ENCODE measurements at places on chromosomes 16 and 17.

DNA sequence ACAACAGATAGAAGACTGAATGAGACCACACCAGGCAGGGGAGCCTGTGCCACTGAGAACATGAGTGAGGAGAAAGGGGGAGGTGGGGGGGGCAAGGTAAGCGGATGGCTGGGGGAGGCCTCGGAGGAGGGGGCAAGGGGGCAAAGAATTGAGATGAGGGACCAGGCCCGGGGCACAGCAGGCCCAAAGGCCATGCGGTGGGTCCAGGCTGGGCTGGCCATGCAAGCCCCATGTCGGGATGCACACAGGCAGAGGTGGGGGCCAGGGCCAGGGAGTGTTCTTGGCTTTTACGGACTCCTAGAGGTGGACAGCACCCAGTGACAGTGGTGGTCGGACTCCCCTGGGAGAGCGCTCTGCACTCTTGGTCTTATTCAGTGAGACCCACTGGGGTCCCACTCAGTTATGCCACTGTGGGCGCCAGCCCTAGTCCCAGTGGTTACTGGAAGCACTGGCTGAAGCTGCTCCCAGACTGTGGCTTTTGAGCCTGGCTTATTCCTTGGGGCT, 4.8 kb upstream of the MTHFSD start:
- DNase-seq: no peak

DNA sequence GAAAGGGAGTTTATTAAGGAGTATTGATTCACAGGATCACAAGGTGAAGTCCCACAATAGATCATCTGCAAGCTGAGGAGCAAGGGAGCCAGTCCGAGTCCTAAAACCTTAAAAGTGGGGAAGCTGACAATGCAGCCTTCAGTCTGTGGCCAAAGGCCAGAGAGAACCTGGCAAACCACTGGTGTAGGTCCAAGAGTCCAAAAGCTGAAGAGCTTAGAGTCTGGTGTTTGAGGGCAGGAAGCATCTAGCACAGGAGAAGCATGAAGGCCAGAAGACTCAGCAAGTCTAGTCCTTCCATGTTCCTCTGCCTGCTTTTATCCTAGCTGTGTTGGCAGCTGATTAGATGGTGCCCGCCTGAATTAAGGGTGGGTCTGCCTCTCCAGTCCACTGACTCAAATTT, 193.0 kb downstream of the KIF2B start:
- no peak for DNase-seq

GRCh38 chr17:81519284-81520020, 6.9 kb upstream of the ACTG1 start:
- DNase-seq: no peak

DNA sequence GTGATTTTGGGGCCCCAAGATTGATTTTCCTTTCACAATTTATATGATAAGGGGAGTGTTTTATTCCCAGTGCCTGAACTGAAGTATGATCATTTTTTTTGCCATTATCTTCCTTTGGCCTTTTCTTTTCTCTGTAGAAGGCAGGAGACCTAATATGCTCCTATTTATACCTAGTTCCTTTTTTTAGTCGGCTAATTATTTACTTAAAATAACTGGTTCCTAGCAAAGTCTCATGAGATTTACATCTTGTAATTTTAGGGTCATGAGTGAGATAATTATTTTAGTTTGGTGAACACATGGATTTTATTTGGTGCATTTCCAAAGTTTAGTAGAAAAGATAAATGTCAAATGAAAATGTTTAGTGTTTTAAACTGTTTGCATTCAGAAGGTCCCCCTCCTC, 24.8 kb downstream of the SEC14L1 start:
- no peak for DNase-seq

DNA sequence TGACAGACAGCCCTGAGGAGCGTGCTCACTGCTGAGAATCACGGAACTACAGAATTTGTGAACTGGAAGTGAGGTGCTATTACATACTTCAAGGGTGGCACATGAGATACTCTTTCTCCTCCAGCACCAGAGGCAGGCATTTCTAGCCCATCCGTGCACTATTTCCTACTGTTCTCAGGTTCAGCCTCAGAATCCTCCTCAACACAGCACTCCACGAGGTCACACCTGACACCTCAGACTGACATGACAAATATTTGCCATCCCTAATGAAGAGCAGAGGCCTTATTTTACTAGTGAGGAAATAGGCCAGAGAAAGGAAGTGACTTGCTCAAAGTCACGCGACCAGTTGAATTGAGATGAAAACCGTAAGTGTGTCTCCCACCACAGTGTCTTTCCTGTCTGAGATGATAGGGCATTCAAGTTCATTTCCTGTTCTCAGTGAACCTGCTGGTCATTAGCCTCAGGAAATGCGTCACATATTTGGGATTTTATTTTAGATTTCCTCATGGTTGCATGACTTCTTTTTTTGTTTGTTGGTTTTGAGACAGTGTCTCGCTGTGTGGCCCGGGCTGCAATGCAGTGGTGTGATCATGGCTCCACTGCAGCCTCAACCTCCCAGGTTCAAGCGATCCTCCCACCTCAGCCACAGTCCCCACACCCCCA, 23.6 kb downstream of the SEZ6 start:
- DNase-seq: peak; percentile 77

GRCh38 chr16:78817200-78817739, 717.8 kb downstream of the WWOX start:
- DNase-seq: no peak

- DNase-seq: peak; percentile 68
Observed at GRCh38 chr16:21301168-21301894, 23.2 kb upstream of the CRYM start.

DNA sequence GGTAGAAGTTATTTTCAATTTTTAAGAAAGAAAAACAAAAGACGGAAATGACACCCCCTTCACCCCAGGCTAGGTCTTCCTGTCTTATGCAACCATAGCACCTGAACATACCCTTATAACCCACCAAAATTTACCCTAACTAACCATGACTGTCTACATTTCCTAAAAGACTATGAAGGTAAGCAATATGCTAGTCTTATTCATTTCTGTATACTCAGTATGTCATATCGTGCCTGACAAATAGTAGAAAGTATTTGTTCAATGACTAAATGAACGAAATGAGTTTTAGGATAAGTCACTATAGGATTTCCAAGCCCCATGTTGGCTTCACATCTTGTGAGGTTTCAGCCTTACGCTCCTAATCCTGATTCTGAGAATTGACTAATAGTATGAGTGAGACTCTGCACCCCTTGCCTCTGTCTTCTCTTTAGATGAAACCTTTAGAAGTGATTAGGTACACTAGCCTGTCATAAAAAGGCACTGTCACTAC, 6.5 kb downstream of the ADAT1 start:
- DNase-seq: no peak

DNA sequence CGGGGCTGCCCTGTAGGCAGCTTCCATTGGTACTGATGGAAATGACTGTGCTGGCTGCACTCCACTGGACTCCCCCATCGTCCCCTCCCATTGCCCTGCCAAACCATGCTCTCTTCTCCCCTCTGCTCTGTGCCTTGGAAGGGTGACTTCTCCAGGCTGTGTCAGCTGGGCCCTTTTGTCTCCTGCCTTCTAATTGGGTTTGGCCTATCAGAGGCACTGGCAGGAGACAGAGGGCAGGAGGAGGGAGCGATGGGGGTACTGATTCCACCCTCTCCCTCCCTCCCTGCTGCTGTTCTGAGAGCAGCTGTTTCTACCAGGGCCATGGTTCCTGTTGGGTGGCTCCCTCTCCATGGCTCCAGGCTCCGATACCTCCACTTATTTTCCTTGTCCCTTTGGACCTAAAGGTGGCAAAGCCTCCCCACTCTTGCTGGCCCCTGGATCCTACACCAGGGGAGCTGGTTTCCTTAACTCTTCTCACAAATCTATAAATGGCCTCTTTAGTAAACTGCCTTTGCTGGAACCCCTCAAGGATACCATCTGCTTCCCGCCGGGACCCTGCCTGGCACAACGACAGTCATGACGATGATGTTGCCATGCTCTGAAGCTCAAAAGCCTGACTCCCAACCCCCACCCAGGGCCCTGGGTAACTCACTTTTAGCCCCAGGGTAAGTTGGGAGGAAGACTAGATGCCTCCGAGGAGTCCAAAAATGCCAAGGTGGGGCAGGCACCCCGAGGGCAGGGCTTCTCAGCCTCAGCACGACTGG, 123.8 kb upstream of the RPL38 start:
- no peak for DNase-seq

DNA sequence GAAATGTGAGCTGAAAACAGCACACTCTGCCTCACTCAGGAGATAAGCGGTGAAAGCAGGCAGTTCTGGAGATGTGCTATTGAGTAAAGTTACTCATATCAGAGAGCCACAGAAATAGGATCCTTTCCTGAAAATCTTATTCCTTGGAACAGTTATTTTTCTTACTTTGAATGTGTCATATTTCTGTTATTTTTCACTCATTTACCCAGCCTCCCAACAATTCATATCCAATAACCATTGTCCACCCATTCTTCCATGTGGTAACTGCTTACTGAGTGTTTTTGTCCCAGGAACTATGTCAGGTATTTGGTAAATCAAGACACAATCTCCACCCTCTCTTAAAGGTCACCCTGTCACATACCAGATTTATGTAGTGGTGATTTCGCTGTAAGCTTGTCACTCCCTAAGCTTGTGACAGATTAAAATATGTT, 144.9 kb downstream of the PARN start:
- no peak for DNase-seq

- DNase-seq: no peak
Observed at GRCh38 chr17:34360601-34361270, 2.3 kb downstream of the CCL1 start.

- DNase-seq: peak; percentile 41
Observed at GRCh38 chr17:82333279-82334171, at the start of gene SECTM1. TSS of gene SECTM1 (minus strand) at chr17:82333766. CDS start at chr17:82327240, 6,526 bp downstream.

DNA sequence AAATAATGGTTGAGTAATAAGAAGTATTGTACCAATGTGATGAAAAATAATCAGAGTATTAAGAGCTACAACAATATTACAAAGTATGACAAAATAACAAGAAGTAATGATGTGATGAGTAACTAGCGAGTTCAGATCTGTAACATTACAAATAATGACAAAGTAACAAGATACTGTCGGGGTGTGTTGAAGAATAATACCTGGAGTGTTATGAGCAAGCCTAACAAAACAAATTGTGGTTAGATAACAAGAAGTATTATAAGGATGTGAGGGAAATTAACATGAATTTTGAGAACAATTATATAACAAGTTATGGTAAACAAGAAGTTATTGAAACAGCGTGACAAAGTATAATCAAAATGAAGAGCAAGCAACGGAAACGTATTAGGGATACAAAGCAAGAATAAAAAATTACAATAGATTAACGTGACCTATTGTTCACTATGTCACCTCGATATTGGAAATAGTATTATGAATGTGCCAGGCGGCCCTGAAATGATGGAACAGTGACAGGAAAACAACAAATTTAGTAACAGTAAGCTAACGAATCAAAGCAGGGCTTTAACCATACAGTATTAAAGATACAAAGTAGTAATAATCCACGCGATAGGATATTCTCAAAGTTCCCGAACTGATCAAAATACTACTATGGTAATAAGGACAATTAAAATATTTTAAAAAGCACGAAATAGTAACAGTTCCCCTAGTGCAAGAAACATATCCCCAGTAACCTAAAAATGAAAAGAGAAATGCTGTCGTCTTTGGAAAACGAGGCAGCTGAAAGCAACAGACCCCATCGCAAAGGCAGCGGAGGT, 1.6 kb downstream of the TBX4 start:
- DNase-seq: no peak

DNA sequence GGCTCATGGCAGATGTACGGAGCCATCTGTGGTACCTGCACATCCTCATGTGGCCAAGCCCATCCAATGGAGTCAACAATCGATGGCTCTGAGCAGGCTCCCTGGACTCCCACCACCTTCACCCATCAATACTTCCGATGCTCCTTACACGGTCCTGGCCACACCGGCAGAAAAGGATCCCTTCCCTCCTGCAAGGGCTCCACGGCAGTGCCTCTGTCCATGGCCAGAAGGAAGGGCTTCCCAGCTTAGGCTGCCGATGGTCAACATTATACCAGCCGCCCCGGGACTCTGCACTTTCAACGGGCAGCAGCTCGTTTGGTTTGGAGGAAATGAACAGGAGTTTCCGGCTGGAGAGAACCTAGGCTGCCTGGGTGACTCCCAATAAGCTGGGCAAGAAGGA, 13.2 kb downstream of the SLX4 start:
- no peak for DNase-seq

- no peak for DNase-seq
Observed at GRCh38 chr17:13560935-13561334, 40.8 kb downstream of the HS3ST3A1 start.

DNA sequence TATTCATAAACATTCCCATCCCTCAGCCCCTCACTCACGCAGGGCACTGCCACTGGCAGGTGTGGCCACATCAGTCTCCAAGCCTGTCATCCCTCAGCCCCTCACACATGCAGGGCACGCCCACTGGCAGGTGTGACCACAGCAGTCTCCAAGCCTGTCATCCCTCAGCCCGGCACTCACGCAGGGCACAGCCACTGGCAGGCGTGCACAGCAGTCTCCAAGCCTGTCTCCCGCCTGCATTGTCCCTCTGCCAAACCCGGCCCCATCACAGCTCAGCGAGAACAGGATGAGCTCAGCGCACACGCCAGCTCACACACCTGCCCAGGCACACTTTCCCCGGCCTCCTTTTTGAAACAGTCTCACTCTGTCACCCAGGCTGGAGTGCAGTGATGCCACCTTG, 11.4 kb upstream of the KREMEN2 start:
- no peak for DNase-seq

- peak; percentile 75 for DNase-seq
Observed at GRCh38 chr17:65742403-65743307, 181.2 kb upstream of the AXIN2 start.

GRCh38 chr17:69325518-69326376, 1.2 kb downstream of the ABCA5 start:
- no peak for DNase-seq

DNA sequence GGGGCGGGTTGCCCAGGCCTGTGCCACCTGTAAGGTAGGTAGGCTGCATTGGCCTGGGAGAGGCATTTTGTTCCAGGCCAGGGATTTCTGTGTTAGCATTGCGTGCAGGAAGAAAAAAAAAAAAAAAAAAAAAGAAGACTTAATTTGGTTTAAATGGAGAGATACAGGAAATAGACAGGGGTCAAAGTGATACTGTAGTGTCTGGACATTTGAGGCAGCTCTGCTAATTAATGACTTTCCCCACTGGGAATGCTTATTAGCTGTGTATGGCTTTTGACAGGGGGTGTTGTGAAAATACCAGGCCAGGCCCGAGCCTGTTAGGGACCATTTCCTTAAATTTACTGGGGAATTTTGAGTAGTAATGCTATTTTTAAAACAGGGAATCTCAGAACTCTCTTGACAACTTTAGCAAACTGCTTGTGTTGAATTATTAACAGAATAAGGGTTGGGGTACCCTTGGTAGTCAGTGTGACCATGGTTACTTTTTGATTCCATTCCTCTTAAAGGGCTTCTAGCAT, 1.0 kb downstream of the MAP2K4 start:
- no peak for DNase-seq

GRCh38 chr16:71564335-71564967, 12.4 kb downstream of the TAT start:
- DNase-seq: peak; percentile 3

- DNase-seq: no peak
Observed at GRCh38 chr16:61366006-61366405, 670.2 kb downstream of the CDH8 start.

GRCh38 chr17:81481073-81481799, 31.4 kb downstream of the ACTG1 start:
- DNase-seq: peak; percentile 79

- peak; percentile 77 for DNase-seq
Observed at GRCh38 chr17:14840616-14841231, 424.4 kb downstream of the PMP22 start.

Measured in cardiac fibroblast (primary cell).